Fibroblast of the aortic adventitia (primary cell): ENCODE measurements at places on chromosomes 2 and 18. TPM values are rescaled to one million over a fixed set of nuclear protein-coding genes. Genes with fewer than 3 reads are reported as not detected.

NYAP2 gene
- not detected in 2 replicates for total RNA-seq

DSC3 gene
- total RNA-seq = 0.09 and 12.1 TPM in 2 replicates

TFCP2L1 gene
- under 0.01 TPM in 1 of 2 replicates, not detected in the other for total RNA-seq

IL36B gene
- total RNA-seq = not detected in 2 replicates

TWIST2 gene
- 15.8 and 64.1 TPM in 2 replicates for total RNA-seq

GBX2 gene
- 0.25 TPM in 1 of 2 replicates, not detected in the other for total RNA-seq

FRZB gene
- total RNA-seq = 0.08 and 0.18 TPM in 2 replicates

IL36G gene
- total RNA-seq = not detected in 2 replicates

TYMS gene
- 1.1 and 25.7 TPM in 2 replicates for total RNA-seq

RAB6C gene
- not detected in 2 replicates for total RNA-seq

SATB2 gene
- 2.3 and 12.7 TPM in 2 replicates for total RNA-seq

FOXI3 gene
- not detected in 2 replicates for total RNA-seq

TXNDC2 gene
- total RNA-seq = 0.16 and 0.27 TPM in 2 replicates

FBXO15 gene
- total RNA-seq = 0.27 and 0.49 TPM in 2 replicates

SP110 gene
- 21.0 and 46.0 TPM in 2 replicates for total RNA-seq

COL4A3 gene
- total RNA-seq = 0.08 and 1.3 TPM in 2 replicates

ERFE gene
- total RNA-seq = 2.8 and 3.4 TPM in 2 replicates

ANKRD23 gene
- 2.3 and 6.0 TPM in 2 replicates for total RNA-seq

TCF4 gene
- 105 TPM in 2 replicates for total RNA-seq

VPS4B gene
- total RNA-seq = 38.1 and 77.9 TPM in 2 replicates

MRPS5 gene
- total RNA-seq = 30.4 and 132 TPM in 2 replicates

IL36RN gene
- total RNA-seq = not detected in 2 replicates

RAD51AP2 gene
- total RNA-seq = 0.09 TPM in 1 of 2 replicates, not detected in the other

ACTG2 gene
- 2.4 TPM in 1 of 2 replicates, not detected in the other for total RNA-seq

COL4A4 gene
- total RNA-seq = 1.1 and 2.6 TPM in 2 replicates

GKN1 gene
- not detected in 2 replicates for total RNA-seq

RTP5 gene
- total RNA-seq = not detected in 2 replicates
